Osteocyte (in vitro differentiated cells): ENCODE measurements at places on chromosomes 1 and 21. TPM values are rescaled to one million over a fixed set of nuclear protein-coding genes. Genes with fewer than 3 reads are reported as not detected.

DNA sequence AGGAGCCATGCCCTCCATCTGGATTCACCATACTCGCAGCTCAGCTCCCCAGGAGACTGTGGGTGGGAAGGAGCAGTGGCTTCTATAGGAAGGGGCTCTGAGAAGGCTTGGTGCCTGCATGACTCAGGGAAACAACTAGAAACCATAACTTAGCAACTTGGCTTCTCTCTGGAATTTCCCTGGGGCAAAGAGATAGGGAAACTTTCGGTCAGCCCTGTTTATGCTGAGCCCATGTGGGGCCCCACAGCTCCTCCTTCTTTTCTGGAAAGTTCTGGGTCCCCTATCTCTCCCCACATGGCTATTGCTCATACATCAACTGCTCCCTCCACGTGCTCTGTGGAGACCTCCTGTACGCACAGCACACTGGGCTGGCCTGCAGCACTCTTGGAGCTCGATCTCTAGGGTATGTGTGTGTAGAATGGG, 39.3 kb downstream of the PLEKHA6 start:
- no peaks in the 10 kb centered on the region for H3K36me3 ChIP-seq
- no peak overlapping the region for H3K4me3 ChIP-seq
- H3K27ac ChIP-seq, result peak overlapping the region; percentile 75
- peaks cover 35% of the 10 kb centered on the region for H3K4me1 ChIP-seq
- H3K27me3 ChIP-seq, result peaks cover 4% of the 10 kb centered on the region
- no peak for DNase-seq

DNA sequence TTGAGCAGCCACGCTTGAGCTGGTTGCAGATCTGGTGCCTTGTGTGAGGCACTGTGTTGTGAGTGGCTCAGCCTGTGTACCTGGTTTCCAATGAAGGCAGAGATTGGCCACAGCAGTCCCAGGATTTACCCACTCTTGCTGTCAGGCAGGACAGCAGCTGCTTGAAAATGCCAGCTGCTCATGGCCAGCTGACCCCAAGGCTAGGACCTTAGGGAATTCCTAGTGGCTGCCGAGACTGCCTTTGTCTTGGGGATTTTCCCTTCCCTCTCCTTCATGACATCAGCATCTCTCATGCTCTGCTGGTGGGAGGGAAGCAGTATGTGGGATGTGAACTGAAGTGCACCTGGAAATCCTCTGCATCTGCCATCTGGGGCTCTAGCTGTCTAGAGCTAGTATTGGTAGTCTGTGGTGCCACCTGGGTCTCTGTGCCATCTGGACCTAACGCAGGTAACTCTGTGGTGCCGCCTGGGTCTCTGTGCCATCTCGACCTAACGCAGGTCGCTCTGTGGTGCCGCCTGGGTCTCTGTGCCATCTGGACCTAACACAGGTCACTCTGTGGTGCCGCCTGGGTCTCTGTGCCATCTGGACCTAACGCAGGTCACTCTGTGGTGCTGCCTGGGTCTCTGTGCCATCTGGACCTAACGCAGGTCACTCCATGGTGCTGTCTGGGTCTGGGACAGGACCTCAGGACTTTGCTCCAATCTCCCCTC, 3.8 kb upstream of the LRRC47 start:
- H3K36me3 ChIP-seq, result no peaks in the 10 kb centered on the region
- peaks cover 16% of the 10 kb centered on the region for H3K4me1 ChIP-seq
- no peak overlapping the region for H3K27ac ChIP-seq

NES gene
- total RNA-seq, result 24.2 and 26.5 TPM in 2 replicates

DNA sequence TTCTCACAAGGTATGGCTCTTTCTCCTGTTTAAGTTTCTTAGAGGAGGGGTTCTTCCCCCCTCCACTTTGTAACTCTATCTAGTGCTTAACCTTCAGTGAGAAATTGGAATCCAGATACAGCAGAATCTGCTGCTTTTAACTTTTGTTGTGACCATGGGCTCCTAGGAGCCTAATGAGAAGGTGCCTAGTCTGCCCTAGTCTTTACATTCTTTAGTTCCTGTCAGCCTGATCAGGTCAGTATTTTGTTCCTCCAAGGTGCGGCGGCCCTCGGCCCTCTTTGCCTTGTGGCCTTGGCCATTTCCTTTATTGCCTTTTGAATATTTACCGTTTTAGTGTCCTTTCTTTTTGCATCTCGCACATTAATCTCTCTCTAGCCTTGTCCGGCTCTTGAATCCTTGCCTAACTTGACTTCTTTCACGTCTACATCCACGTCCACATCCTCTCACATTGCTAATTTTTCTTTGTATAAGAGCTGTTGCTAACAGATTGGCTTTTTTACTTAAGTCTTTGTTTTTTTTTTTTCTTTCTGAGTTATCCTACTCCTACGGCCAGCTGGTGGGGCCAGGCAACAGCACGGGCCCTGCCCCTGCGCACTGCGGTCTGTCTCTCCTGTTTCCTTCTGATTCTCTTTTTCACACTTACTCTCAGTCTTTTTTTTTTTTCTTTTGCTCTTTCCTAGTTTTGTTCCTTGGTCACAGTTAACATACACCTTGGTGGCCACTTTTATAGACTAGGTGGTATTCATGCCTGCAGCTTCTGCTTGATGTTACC, 49.0 kb downstream of the SFPQ start:
- H3K4me3 ChIP-seq, result no peak overlapping the region
- H3K36me3 ChIP-seq, result no peaks in the 10 kb centered on the region
- DNase-seq, result no peak
- peaks cover 8% of the 10 kb centered on the region for H3K4me1 ChIP-seq
- no peak overlapping the region for H3K27ac ChIP-seq

- peaks cover 6% of the 10 kb centered on the region for H3K36me3 ChIP-seq
- peaks cover 21% of the 10 kb centered on the region for H3K4me1 ChIP-seq
- peak overlapping the region; percentile 72 for H3K27ac ChIP-seq
- H3K4me3 ChIP-seq, result no peak overlapping the region
Measured at GRCh38 chr1:43582162-43582566, 51.5 kb downstream of the PTPRF start.

GRCh38 chr1:197062692-197063091, 4.4 kb downstream of the F13B start:
- DNase-seq, result no peak
- no peak overlapping the region for H3K27ac ChIP-seq
- no peak overlapping the region for H3K4me3 ChIP-seq
- peaks cover 35% of the 10 kb centered on the region for H3K27me3 ChIP-seq

GRCh38 chr1:206803221-206803730, 31.0 kb upstream of the IL10 start:
- H3K27me3 ChIP-seq, result peaks cover 36% of the 10 kb centered on the region
- H3K36me3 ChIP-seq, result no peaks in the 10 kb centered on the region
- no peak overlapping the region for H3K4me3 ChIP-seq
- no peaks in the 10 kb centered on the region for H3K4me1 ChIP-seq
- no peak for DNase-seq

DNA sequence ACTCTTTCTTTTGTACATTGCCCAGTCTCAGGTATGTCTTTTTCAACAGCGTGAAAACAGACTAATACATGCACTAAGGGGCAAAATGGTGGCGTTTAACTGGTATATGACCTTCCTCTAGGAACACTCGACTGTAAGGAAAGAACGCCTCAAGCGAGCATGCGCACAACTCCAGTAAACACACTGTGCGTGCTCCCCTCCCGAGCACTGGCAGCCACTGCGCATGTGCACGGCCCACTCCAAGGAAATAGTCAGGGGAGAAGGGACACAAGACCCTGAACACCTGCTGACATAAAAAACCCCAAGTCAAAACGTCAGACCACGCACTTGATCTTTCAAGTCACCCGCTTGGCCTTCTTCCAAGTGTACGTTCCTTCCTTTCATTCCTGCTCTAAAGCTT, 173.5 kb downstream of the NPHP4 start:
- H3K4me1 ChIP-seq, result no peaks in the 10 kb centered on the region
- H3K4me3 ChIP-seq, result no peak overlapping the region
- no peaks in the 10 kb centered on the region for H3K27me3 ChIP-seq
- no peak overlapping the region for H3K27ac ChIP-seq
- DNase-seq, result no peak
- H3K36me3 ChIP-seq, result no peaks in the 10 kb centered on the region

DNA sequence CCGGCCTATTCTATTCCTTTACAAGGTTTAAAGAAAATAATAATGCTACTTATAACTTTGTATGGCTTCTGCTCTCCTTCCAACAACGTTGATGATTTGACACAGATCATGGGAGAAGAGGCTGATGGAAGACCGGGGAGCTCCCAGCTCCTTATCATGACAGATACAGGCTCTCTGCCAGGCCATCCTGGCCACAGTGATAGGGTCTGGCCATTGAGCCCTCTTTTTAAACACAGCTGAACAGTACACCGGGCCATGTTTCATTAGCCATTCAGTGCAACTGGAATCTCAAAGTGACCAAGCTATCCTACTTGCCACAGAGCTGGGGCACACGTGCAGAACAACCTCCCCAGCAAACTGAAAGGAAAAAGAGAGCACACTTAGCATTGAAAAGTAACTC, 34.9 kb downstream of the DNAJC11 start:
- no peaks in the 10 kb centered on the region for H3K4me1 ChIP-seq
- H3K4me3 ChIP-seq, result no peak overlapping the region
- H3K27ac ChIP-seq, result no peak overlapping the region
- H3K27me3 ChIP-seq, result no peaks in the 10 kb centered on the region
- no peak for DNase-seq

NUDT17 gene
- total RNA-seq, result 2.4 and 4.3 TPM in 2 replicates

- no peaks in the 10 kb centered on the region for H3K36me3 ChIP-seq
- peaks cover 31% of the 10 kb centered on the region for H3K4me1 ChIP-seq
- no peak overlapping the region for H3K27ac ChIP-seq
- H3K4me3 ChIP-seq, result no peak overlapping the region
- no peaks in the 10 kb centered on the region for H3K27me3 ChIP-seq
Measured at GRCh38 chr1:202311875-202312635, 29.7 kb downstream of the UBE2T start.

DNA sequence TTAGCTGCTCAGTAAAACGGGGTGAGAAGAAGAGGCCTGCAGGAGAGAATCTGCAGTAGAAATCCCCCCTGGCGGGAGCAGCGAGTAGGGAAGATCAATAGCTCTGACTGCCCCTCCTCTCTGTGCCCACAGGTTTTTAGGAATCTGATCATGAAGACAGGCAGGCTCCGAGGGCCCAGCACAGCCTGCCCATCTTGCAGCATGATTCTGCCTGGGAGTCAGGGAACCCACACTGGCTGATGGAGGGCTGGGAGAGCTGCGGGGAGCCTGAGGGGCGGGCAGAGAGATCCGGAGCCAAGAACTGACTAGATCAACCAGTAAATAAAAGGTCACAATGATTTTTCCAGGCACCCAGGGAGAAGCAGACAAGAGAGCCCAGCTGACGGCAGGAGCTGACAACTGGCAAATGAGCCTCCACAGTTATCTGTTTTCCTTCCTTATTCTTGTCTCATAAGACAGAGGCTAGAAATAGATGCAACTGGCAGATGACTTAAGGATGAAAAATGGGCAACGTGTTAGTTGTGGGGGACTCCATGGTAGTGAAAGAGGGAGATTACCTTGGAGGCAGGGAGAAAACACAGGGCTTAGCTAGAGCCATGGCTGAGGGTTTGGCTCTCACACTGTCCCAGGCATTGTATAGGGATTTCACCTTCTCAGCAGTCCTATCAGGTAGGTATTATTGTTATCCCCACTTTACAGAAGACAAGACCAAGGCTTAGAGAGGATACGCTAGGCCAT, 116.2 kb downstream of the PLXNA2 start:
- H3K27me3 ChIP-seq, result no peaks in the 10 kb centered on the region
- H3K4me3 ChIP-seq, result no peak overlapping the region
- peaks cover 2% of the 10 kb centered on the region for H3K36me3 ChIP-seq
- peaks cover 30% of the 10 kb centered on the region for H3K4me1 ChIP-seq
- peak overlapping the region; percentile 70 for H3K27ac ChIP-seq

DNA sequence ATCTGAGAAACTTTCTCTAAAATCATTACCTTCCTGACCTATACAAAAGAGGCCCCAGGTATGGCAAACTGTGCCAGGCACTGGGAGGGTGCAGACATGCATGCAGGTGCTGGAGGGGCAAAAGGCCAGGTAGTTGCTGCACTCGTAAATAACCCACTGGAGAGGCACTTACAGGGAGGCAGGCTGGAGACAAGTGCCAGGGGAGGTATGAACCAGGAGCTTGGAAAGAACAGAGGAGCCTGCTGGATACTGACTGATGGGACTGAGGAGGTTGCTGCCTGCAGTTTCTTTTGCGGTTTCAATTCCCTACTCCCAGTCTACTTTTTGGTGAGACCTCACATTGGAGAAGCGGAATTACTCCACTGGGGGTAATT, 113.9 kb downstream of the DSCAM start:
- no peaks in the 10 kb centered on the region for H3K4me1 ChIP-seq
- no peak overlapping the region for H3K4me3 ChIP-seq
- DNase-seq, result no peak
- no peak overlapping the region for H3K27ac ChIP-seq
